ENCODE measurements at places on chromosomes 6 and 20.

DNA sequence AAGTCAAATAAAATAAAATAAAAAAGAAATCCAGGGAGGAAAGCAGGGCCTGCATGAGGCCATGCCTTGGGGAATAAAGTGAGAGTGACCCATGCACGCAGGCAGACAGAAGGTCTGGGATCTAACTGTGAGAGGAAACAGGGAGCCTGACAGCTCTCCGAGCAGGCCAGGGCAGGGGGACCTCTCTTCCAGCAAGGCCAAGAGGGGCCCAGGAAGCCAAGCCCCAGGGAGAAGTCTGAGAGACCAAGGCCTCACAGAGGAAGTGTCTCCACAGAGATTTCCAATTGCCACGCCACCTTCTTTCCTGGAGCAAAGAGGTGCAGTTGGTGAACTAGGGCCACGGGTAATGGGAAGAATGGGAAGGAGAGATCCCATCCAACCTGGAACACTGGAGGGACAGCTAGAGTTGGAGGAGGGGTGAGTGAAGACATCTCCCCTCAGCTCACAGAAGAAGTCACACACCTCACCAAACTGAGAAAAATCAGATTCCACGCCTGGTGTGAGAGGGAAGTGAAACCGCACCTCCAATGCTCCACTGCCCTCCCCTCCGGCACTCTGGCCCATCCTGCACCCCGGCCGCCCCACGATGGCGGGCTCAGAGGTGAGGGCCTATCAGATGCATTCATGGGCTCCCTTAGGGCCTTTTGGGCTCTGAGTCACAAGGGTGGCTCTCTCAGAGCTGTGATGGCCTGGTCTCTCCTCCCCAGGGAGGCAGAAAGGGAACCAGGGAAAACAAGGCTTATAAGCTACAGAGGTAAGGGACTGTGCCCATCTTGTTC, 25.1 kb upstream of the TAF8 start:
- no peak for DNase-seq

- DNase-seq: peak; percentile 63
Observed at GRCh38 chr6:6856538-6857523, 250.9 kb upstream of the RREB1 start.

GRCh38 chr20:47181056-47181862, 175.2 kb downstream of the ZMYND8 start:
- peak; percentile 86 for DNase-seq

GRCh38 chr6:127058936-127059335, 59.5 kb upstream of the RSPO3 start:
- DNase-seq: no peak

- DNase-seq: peak; percentile 83
Observed at GRCh38 chr6:156731396-156731795, 45.8 kb upstream of the ARID1B start.

GRCh38 chr6:88165844-88166492, at the start of gene CNR1:
Gene CNR1 (minus strand): TSS chr6:88166347. CDS start chr6:88145274, 21,073 bp downstream.
- DNase-seq: peak; percentile 61

DNA sequence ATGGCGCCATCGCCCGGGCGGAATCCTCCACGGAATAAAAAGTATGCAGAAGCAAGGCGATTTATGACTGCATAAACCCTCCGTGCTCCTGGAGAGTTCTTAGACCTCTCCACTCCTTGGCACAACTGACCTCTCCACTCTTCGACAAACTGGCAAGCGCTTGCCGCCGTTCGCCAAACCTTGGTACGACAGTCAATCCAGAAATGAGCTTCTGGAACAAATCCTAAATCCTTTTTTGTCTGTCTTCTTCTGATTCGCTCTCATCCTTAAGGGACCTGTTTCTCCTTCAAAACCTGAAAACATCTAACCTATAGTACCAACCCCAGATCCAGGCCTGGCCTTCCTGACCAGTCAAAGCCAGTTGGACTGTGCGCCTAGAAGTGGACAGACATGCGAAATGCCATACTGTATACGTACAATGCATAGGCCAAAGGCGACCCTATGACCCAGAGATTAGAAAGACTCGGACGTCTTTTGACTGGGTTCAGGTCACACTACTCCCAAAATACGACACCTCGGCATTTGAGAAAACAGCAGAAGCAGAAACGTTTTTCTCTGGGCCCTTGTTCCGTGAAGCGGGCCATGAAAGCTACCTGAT, 59.4 kb downstream of the TRIM27 start:
- DNase-seq: no peak

- DNase-seq: no peak
Observed at GRCh38 chr6:110318971-110319370, 39.2 kb downstream of the METTL24 start.

- DNase-seq: no peak
Observed at GRCh38 chr20:53034899-53035298, 62.7 kb downstream of the TSHZ2 start.

- DNase-seq: no peak
Observed at GRCh38 chr20:62119591-62120364, 2.5 kb upstream of the LSM14B start.

DNA sequence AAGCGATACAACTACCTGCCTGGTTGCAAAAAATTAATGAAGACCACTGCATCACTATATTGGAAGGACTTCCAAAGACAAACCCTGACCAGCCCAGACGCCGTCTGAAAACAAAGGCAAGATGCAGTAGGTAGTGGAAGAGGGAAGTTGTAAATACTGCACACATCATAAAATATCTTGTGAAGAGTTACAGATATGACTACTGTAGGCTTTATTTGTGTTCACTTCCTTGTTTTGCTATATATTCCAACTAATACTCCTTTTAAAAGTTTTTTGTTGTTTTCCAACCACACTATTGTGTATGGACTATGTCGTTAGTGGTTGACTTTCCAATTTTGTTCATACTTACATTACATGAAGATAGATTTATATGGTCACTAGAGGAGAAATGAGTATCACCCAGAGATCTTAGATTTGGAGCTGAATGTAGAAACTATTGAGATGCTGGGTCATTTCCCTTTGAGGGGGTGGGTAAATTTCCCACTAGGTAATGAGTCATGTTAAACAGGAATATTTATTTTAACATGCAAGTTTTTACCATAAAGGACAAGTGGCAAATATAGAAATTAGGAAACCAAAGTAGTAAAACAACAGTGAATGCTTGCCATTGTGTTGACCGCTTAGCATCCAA, 16.6 kb upstream of the TXLNB start:
- peak; percentile 37 for DNase-seq

GRCh38 chr20:535958-536357, 7.6 kb downstream of the CSNK2A1 start:
- no peak for DNase-seq

- DNase-seq: no peak
Observed at GRCh38 chr20:24702501-24703283, 233.3 kb downstream of the SYNDIG1 start.

GRCh38 chr6:127462376-127462775, 3.2 kb upstream of the KIAA0408 start:
- DNase-seq: peak; percentile 18

- DNase-seq: peak; percentile 99
Observed at GRCh38 chr6:37244430-37245310, 12.9 kb upstream of the TBC1D22B start.

- DNase-seq: peak; percentile 91
Observed at GRCh38 chr6:14671261-14671681, 553.7 kb downstream of the CD83 start.

DNA sequence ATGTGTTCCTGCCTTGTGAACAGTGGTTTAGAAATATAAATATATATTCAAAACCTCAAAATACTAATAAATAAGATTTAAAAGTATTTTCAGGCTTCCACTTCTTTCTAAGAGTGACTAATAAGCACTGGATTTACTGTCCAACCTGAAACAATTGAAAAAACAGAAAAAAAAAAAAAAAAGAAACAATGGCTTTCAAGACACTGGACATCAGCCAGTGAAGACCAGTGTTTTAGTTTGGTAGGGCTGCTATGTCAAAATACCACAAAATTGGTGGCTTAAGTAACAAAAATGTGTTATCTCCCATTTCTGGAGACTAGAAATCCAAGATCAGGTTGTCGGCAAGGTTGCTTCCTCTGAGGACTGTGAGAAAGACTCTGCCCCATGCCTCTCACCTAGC, 101.4 kb upstream of the PDE7B start:
- no peak for DNase-seq

DNA sequence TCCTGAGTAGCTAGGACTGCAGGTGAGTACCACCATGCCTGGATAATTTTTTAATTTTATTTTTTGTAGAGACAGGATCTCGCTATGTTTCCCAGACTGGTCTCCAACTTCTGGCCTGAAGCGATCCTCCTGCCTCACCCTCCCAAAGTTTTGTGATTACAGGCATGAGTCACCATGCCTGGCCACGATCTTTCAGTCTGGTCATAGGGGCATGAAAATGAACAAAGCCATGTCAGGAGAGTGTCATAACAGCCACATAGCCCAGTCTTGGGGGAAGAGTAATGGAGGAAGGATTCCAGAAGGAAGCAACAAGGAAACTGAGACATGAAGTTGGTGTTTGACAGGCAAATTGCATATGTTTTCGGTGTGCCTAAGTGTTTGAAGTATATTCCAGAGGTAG, 17.0 kb upstream of the SNX3 start:
- no peak for DNase-seq

DNA sequence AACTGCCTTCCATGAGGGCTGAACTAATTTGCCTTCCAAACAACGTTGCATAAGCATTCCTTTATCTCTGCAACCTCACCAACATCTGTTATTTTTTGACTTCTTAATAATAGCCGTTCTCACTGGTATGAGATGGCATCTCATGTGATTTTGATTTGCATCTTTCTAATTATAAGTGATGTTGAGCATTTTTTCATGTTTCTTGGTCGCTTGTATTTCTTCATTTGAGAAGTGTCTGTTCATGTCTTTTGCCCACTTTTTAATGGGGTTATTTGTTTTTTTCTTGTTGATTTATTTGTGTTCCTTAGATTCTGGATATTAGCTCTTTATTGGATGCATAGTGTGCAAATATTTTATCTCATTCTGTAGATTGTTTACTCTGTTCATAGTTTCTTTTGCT, 46.4 kb downstream of the TNFAIP3 start:
- DNase-seq: no peak

- DNase-seq: no peak
Observed at GRCh38 chr6:145893586-145893985, 70.6 kb downstream of the SHPRH start.

DNA sequence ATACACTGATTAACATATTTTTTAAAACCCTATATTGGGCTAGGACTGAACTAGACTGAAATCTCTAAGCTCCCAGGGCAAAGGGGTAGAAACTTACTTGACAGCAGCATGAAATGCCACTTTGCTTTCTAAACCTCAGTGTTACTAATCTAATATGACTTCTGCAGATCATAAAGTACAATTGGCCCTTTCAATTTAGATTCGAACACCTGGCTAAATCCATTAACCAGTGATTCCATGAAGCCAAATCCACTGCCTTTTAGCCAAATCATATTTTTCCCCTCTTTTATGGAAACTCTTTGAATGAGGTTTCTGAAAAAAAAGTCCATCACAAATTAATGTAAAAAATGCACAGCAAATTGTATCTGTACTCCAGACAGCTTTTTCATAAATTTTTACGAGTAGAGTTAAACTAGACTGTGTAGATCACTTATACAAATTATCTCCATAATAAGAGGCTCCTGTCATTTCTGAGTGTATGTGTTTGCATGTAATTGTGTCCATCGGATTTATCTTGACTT, 25.7 kb downstream of the EPHA7 start:
- DNase-seq: no peak

DNA sequence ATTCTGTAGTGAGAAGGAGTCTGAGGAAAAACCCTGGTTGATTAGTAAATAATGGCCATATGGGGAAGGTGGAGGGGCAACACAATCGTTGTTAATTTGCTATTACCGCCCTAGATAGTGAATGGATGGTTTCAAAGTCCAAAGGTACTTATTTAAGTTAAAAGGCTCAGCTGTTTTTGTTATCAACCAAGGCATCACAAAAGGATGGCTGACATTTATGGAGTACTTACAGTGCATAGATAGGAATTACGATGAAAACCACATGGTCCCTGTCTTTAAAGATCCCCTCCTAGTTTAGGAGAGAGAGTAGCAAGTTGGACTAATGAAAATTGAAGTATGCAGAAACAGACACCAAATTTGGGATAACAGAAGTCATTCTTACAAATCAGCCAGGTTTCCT, 319.6 kb downstream of the CDKAL1 start:
- no peak for DNase-seq

- DNase-seq: no peak
Observed at GRCh38 chr20:32914031-32914430, 55.3 kb downstream of the EFCAB8 start.

GRCh38 chr6:159842035-159842434, 42.0 kb downstream of the PNLDC1 start:
- DNase-seq: peak; percentile 38

DNA sequence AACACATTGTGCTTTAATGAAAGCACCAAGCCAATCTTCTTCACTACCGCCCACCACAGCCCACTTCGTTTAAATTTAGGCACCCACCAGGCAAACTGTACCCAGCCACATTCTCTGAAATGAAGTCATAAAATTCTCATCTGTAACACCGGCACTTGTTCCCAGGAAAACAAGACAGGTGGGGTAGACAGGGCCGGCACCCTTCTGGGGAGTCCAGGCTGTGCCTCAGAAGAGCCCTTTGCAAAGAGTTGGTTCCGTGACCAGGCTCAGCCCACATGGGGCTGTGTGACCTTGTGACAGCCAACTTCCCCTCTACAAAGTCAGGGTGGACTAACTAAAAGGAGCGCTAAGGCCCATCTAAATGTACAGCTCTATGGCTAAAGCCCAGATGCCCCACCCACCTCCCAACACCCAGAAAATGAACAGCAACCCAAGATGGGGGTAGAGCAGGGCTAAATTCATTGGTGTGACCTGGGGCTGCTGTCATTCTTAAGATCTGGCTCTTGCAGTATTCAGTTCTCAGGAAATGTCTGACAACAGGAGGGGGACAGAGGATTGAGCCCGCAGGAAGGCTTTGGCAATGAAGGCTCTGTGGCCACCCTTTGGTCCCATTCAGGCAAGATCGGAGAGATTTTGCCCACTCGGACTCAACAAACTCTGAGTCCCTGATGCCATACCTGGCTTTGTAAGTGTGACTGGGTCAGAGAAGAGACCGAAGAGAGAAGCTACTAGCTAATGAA, 56.7 kb downstream of the TRERF1 start:
- DNase-seq: no peak

GRCh38 chr6:46221222-46221793, 50.5 kb upstream of the ENPP5 start:
- DNase-seq: peak; percentile 72

GRCh38 chr6:20837189-20837588, 302.9 kb downstream of the CDKAL1 start:
- no peak for DNase-seq

DNA sequence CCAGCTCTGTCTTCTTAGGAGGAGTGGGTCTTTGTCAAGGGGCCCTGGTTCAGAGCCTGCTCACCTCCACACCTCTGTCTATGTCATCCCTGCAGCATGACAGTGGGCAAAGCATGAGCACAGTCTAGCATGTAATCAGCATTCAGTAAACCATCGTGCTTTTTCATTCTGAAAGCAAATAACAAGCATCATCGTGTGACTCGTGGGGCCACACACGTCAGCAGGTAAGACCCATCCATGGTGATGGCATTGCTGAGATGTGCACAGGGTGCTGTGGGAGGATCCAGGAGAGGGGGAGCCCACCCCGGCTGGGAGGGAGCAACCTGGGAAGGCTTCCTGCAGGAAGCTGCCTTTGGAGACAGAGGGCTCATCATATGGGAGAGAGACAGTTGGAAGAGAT, 106.7 kb downstream of the TMEM242 start:
- DNase-seq: no peak
